Thyroid gland (tissue), 4 donors: ENCODE measurements at places on chromosomes 2 and 18. TPM values are rescaled to one million over a fixed set of nuclear protein-coding genes. Genes with fewer than 3 reads are reported as not detected.
A peak's percentile ranks its signal among the peaks of the same experiment; 100 is the strongest.

GRCh38 chr18:3794537-3795348 lies 344.8 kb downstream of the TGIF1 start:
- no peak for DNase-seq
- no peaks in the 10 kb centered on the region for H3K36me3 ChIP-seq
- no peak overlapping the region for H3K4me3 ChIP-seq

DNA sequence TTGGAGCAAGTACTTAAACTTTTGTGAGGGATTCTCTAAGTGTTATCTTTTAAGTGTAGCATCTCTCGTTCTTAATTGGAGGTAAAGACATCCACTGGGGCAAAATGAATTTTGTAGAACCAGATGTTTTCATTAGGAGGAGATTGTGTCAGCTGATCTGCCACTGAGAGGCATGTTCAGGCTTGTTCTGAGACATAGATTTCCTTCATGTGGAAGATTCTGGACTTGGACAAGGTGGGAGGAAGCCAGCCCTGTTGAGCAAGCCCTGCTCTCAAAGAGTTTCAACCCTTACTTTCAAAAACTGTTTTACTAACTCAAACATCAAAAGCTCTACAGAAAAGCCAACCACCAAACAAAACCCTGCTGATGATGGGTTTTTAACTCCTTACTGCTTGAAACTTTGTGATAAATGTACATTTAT lies 6.5 kb downstream of the MAP4K4 start:
- H3K27ac ChIP-seq: no peak overlapping the region
- no peak overlapping the region for H3K4me3 ChIP-seq
- DNase-seq: peak; percentile 50
- peaks cover 16% of the 10 kb centered on the region for H3K4me1 ChIP-seq
- H3K36me3 ChIP-seq: no peaks in the 10 kb centered on the region

GRCh38 chr2:59180621-59181020 lies 939.5 kb upstream of the FANCL start:
- no peaks in the 10 kb centered on the region for H3K36me3 ChIP-seq
- no peak overlapping the region for H3K4me3 ChIP-seq

GRCh38 chr2:98608962-98609604 lies 694 bp downstream of the UNC50 start:
- H3K4me1 ChIP-seq: peaks cover 31% of the 10 kb centered on the region
- H3K27ac ChIP-seq: peak overlapping the region; percentile 86
- peaks cover 8% of the 10 kb centered on the region for H3K36me3 ChIP-seq
- H3K27me3 ChIP-seq: no peaks in the 10 kb centered on the region
- peak; percentile 4 for DNase-seq

- H3K4me1 ChIP-seq: no peaks in the 10 kb centered on the region
- no peak overlapping the region for H3K27ac ChIP-seq
- no peaks in the 10 kb centered on the region for H3K27me3 ChIP-seq
- peaks cover 18% of the 10 kb centered on the region for H3K36me3 ChIP-seq
These were observed 43.5 kb upstream of the KCNG2 start for GRCh38 chr18:79754022-79754761.

DNA sequence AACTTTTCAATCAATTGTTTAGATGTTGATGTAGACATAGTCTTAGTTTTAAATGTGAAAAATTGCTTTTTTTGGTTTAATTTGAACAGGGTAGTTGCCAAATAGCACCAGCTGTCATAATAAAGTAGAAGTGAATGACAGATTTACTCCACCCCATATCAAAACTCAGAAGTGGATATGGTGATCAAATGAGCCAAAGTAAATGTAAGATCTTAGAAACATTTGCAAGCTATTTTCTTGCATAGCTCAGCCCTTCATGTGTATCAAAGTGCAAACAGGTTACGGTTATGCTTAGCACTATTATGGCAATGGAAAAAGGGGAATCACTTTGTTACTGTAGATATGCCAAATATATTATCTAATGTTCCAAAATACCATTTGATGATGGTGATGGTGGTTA lies 540.9 kb upstream of the NRP2 start:
- no peaks in the 10 kb centered on the region for H3K36me3 ChIP-seq
- H3K4me1 ChIP-seq: no peaks in the 10 kb centered on the region
- DNase-seq: no peak
- no peak overlapping the region for H3K4me3 ChIP-seq
- no peak overlapping the region for H3K27ac ChIP-seq
- H3K27me3 ChIP-seq: no peaks in the 10 kb centered on the region

- no peaks in the 10 kb centered on the region for H3K4me1 ChIP-seq
- H3K27ac ChIP-seq: no peak overlapping the region
- no peak for DNase-seq
- H3K4me3 ChIP-seq: no peak overlapping the region
- H3K27me3 ChIP-seq: no peaks in the 10 kb centered on the region
These were observed 101.8 kb downstream of the HS1BP3 start for GRCh38 chr2:20549144-20549543.

GALNT3 gene
- 63.4 TPM for total RNA-seq

GPC1 gene
- 35.5 TPM for total RNA-seq

RTP5 gene
- total RNA-seq: 0.13 TPM

C1QL2 gene
- not detected for total RNA-seq

TMEM163 gene
- 0.27 TPM for total RNA-seq

SERPINB13 gene
- not detected for total RNA-seq
